ENCODE measurements at places on chromosomes 1 and 21. TPM values are rescaled to one million over a fixed set of nuclear protein-coding genes. Genes with fewer than 3 reads are reported as not detected.

The ESRRG gene
- total RNA-seq, result not detected

DNA sequence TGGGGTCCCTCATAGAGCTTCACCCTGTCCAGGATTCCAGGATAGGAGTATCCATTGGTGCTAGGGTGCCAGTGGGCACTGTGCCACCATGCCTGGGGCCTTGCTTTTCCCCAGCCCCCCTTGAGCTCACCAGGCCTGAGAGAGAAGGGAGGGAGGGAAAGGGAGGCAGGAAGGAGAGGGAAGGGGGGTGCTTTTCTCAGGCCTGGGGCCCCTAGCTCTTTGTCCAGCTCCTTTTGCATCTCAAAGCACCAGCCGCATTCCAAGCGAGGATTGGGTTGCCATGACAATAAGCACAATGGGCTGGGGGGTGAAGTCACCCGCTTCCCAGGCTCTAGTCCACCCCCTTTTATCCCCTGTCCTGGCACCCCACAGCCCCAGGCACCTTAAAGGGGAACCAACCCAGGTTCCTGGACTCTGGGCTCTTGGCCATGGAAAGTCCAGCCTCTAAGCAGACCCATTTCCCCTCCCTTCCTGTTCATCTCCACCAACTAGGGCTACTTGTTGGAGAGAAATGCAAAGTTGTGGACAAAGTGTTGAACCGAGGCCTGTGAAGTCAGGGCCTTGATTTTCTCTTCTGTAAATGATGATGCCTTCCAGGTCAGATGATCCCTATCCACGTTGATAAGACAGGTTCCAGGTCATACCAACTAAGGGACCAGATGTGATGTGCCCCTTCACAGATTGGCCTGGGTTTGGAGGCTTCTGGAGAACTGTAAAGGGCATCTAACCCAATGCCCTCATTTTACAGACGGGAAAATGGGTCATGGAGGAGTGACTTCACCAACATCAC is 11.4 kb downstream of the THBS3 start:
- DNase-seq, result no peak

DNA sequence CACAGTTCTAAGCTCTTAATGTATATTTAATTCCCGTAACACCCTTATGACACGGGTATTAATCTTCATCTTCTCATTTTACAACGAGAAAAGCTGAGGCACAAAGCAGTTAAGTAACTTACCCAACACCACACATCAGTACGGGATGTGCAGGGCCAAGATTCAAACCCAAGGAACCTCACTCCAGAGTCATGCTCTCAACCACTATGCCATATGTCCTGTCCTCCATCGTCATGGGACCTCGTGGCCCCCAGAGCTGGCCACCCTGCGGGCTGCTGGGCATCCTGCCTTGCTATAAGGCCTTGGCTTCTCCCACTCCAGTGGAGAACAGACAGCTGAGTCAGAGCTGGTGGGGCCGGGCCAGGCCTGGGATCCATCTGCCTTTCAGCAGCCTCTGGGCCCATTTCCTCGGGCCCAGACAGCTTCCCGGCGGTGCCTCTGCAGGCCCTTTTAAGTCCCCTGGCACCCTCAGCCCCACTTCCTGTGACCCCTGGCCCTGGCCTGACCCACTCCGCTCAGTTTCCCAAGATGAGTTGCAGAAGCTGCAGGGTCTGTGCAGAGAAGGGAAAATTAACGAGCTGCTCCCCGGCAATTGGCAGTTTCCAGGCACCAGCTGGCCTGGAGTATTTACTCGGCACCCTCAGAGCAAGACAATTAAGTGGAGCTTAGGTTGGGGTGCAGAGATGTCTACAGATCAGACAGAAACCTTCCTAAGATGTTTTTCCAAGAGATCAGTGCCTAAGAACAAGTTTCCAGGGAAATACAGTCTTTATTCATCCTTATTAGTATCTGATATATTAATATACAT is 98.2 kb downstream of the EPHB2 start:
- no peak for DNase-seq

GRCh38 chr1:157916887-157917570 is 75.4 kb upstream of the CD5L start:
- DNase-seq, result no peak
